ENCODE measurements at places on chromosomes 6 and 20.
A peak's percentile ranks its signal among the peaks of the same experiment; 100 is the strongest.

DNA sequence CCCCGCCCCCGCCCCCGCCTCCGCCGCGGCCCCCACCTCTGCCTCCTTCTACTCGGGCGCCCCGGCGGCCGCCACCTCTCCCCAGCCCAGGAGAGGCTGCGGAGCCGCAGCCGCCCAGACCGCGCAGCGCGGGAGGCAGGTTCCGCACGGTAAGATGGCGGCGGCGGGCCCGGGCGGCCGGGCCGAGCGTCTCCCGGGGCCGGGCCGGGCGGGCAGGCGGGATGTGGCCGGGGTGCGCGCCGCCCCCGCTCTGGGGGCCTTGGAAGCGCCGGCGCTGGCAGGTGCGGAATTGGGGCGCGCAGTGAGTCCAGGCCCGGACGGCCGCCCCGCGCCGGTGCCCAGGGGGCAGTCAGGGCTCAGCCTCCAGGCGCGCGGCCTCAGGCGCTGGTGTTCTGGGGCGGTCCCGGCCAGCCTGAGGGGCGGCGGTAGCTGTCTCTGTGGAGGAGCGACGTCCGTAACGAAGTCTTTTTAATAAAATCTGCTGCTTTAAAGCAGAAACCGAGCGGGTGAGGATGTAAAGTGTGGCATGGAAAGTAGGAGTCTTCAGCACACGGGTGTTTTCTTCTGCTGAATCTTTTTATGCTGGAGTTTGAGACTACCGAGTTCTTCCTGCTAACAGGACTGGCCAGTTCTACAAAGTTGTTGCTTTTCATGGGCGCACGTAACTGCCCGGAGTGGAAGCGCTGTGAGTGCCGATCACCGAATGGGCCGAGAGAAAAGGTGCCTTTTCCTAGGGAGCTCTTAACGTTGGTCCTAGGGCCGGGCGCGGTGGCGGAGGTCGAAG lies at the start of gene GID8:
Gene GID8, plus strand, starts transcription at position 43 of the 784 bp plus-strand sequence. CDS start 3,356 bp downstream, outside the sequence.
- peak; percentile 62 for DNase-seq

GRCh38 chr6:132466952-132467351 lies 46.0 kb downstream of the STX7 start:
- DNase-seq = no peak

DNA sequence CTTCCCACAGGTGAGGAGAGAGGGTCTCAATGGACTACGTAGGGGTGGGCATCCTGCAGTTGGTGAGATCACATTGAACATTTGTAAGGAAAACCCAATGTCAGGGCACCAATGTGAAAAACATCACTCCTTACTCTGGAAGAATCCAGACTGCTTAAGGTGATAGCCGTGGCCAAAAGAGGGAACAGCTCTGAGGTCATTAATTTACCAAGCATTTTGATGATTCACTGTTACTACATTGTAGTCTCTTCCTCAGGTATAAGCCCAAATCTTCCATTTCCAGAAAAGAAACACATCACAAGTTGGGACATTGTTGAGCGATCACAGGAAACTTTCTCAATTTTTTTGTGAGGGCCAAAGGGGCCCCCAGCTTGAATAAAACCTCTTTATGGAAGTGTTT lies 61.1 kb upstream of the SPTLC3 start:
- DNase-seq = no peak

DNA sequence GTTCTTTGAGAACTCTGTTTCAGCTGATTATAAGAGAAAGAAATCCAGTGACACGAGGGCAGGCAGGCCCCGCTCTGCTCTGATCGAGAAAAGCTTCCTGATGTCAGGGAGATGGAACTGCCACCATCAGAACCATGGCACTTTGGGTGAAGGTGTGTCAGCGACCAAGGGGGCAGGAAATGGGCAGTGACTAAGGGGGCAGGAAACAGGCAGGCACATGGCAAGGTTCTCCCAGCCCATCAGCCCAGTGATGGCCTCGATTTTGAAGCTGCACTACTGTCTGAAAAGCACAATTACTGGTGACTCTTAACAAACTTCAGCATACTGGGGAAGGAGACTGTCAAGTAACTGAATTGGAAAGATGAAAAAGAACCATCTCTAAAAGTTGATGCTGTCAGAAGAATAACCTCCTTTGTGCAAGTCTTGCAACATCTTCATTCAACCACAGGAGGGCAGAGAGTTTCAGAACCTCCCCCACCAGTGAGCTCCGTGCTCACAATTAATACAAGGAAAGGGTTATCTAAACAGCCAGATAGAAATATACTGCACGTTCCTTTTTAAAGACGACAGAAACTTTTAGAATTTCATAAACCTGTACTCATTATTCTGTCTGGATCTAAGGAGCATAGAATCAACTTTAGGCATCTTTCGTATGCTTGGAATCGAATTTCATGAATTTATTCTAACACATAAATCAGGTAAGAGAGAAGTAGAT lies 39.1 kb downstream of the TMX4 start:
- DNase-seq = peak; percentile 79

- no peak for DNase-seq
Observed at GRCh38 chr20:44182135-44182765, 4.7 kb downstream of the JPH2 start.

DNA sequence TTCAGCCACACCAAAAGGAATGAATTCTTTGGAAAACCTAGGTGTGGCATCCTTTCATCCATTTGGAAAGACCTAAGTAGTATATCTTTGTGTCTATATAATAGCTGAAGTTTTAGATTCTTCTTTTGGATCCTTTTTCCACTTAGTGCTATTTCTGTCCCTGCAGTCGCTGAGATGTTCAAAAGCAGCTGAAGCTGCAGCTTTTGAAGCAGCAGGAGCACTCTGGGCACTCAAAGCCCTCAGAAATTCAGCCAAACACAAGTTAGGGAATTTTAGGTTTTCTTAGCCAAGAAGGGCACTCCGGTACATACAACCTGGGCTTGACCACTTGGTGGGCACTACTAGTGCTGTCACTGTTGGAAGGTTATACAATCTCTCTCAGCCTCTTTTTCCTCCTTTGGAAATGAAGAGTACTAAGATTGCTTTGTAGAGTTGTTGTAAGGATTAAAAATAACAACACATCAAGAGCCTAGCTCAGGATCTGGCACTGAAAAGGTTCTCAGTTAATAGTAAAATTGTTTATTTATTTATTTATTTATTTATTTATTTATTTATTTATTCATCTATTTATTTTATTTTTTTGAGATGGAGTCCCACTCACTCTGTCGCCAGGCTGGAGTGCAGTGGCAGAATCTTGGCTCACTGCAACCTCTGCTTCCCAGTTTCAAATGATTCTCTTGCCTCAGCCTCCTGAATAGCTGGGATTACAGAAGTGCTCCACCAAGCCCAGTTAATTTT lies 71.9 kb upstream of the SLC22A16 start:
- DNase-seq = no peak

DNA sequence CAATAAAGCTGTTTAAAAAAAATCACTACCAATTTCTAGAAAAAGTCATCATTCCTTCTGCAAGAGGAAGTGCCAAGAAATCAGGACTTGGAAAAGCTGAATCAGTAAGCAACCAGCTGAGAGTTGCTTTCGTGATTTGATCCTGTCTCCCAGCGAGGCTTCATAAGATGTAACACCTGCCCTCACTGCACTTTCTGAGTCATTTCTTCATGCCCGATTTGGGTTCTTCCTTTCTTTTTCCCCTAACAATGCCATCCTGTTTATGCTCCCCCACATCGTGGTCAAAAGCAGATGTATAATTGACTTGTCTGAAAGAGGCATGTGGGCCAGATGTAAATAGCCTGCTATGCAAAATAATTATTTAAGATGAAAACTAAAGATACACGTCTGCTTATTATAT lies 52.1 kb downstream of the RIPOR2 start:
- DNase-seq = no peak

DNA sequence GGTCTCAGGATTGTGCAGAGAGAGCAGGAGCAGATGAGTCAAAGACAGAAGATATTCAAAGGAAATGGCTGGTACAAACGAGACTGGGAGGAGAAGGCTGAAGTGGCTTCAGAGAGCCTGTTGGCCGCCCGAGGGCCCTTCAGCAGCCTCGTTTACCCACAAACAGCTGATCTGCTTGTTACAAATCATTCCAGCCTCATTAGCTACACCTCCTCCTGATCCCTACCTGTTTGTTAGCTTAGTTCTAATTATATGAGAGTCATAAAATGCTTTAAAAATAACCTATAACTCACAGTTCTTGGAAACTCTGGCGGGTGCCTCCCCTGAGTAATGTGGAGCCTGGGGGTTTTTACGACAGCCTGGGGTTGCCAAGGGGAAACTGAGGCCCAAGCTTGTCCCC lies 12.6 kb downstream of the GLP1R start:
- DNase-seq = no peak
